Placental epithelial cell (primary cell): ENCODE measurements at places on chromosomes 11 and 22. TPM values are rescaled to one million over a fixed set of nuclear protein-coding genes. Genes with fewer than 3 reads are reported as not detected.

SCT gene
- total RNA-seq: not detected in 2 replicates

NXPE4 gene
- not detected in 2 replicates for total RNA-seq

NXPE1 gene
- total RNA-seq: not detected in 2 replicates

KRTAP5-11 gene
- not detected in 2 replicates for total RNA-seq

DRD4 gene
- not detected in 2 replicates for total RNA-seq

VSIG10L2 gene
- total RNA-seq: not detected in 2 replicates

PI4KA gene
- 43.6 and 49.9 TPM in 2 replicates for total RNA-seq

CNTN5 gene
- total RNA-seq: not detected in 2 replicates

PRSS23 gene
- 249 and 620 TPM in 2 replicates for total RNA-seq

KRTAP5-2 gene
- not detected in 2 replicates for total RNA-seq

HPX gene
- total RNA-seq: 0.87 and 2.4 TPM in 2 replicates

GNAZ gene
- 6.3 and 41.1 TPM in 2 replicates for total RNA-seq

SAA4 gene
- total RNA-seq: not detected in 2 replicates

OLFML1 gene
- total RNA-seq: under 0.01 TPM in 1 of 2 replicates, not detected in the other

KCNQ1OT1 gene
- total RNA-seq: 13.3 and 20.8 TPM in 2 replicates

SPECC1L gene
- 32.6 and 33.4 TPM in 2 replicates for total RNA-seq

TEF gene
- 13.3 and 16.4 TPM in 2 replicates for total RNA-seq

NOL12 gene
- total RNA-seq: 10.6 and 20.2 TPM in 2 replicates

TMPRSS6 gene
- total RNA-seq: under 0.01 and 0.11 TPM in 2 replicates

NXPE2 gene
- total RNA-seq: 0.76 and 0.79 TPM in 2 replicates

CSF2RB gene
- total RNA-seq: 5.5 and 6.9 TPM in 2 replicates

SYCE3 gene
- total RNA-seq: 0.79 TPM in 1 of 2 replicates, not detected in the other

GPHA2 gene
- total RNA-seq: not detected in 2 replicates

TTC36 gene
- 1.2 and 2.7 TPM in 2 replicates for total RNA-seq

MTMR2 gene
- total RNA-seq: 17.3 and 35.0 TPM in 2 replicates

PTDSS2 gene
- 24.3 and 36.5 TPM in 2 replicates for total RNA-seq

TEX54 gene
- total RNA-seq: not detected in 2 replicates

CAPN5 gene
- total RNA-seq: 7.2 and 14.9 TPM in 2 replicates

OR51E1 gene
- total RNA-seq: not detected in 2 replicates

GRIA4 gene
- total RNA-seq: not detected in 2 replicates

OR5B2 gene
- not detected in 2 replicates for total RNA-seq

OR2D2 gene
- total RNA-seq: 0.22 and 0.79 TPM in 2 replicates

MUC5B gene
- under 0.01 TPM in 1 of 2 replicates, not detected in the other for total RNA-seq

EMID1 gene
- total RNA-seq: 0.54 and 3.5 TPM in 2 replicates

ESAM gene
- under 0.01 and 0.22 TPM in 2 replicates for total RNA-seq

SLC17A6 gene
- not detected in 2 replicates for total RNA-seq

OR4D11 gene
- total RNA-seq: not detected in 2 replicates

MRGPRE gene
- total RNA-seq: 0.87 TPM in 1 of 2 replicates, not detected in the other

DDTL gene
- 1.6 and 9.8 TPM in 2 replicates for total RNA-seq

CALCB gene
- 0.76 and 3.1 TPM in 2 replicates for total RNA-seq

PATE2 gene
- total RNA-seq: not detected in 2 replicates

HEPN1 gene
- total RNA-seq: 0.22 TPM in 1 of 2 replicates, not detected in the other

RASSF7 gene
- 53.0 and 66.8 TPM in 2 replicates for total RNA-seq

FGF3 gene
- not detected in 2 replicates for total RNA-seq

NCAM1 gene
- total RNA-seq: not detected in 2 replicates

DYNC2H1 gene
- 12.6 and 14.9 TPM in 2 replicates for total RNA-seq

TMEM121B gene
- total RNA-seq: under 0.01 TPM in 1 of 2 replicates, not detected in the other

DEFB131B gene
- not detected in 2 replicates for total RNA-seq

E2F8 gene
- total RNA-seq: 0.65 and 1.2 TPM in 2 replicates

OR51B6 gene
- not detected in 2 replicates for total RNA-seq
